ENCODE measurements at places on chromosomes 2 and 18. TPM values are rescaled to one million over a fixed set of nuclear protein-coding genes. Genes with fewer than 3 reads are reported as not detected.
A peak's percentile ranks its signal among the peaks of the same experiment; 100 is the strongest.

GRCh38 chr2:202299712-202300111 is 34.1 kb downstream of the NOP58 start:
- no peak for DNase-seq
- H3K27ac ChIP-seq: no peak overlapping the region
- no peaks in the 10 kb centered on the region for H3K27me3 ChIP-seq
- H3K4me3 ChIP-seq: no peak overlapping the region

- peaks cover 2% of the 10 kb centered on the region for H3K4me1 ChIP-seq
- no peaks in the 10 kb centered on the region for H3K36me3 ChIP-seq
- no peak overlapping the region for H3K27ac ChIP-seq
- no peak for DNase-seq
- H3K27me3 ChIP-seq: no peaks in the 10 kb centered on the region
Observed at GRCh38 chr2:85635636-85636035, 19.6 kb downstream of the USP39 start.

GRCh38 chr2:132871831-132872230 is 201.8 kb upstream of the LYPD1 start:
- no peaks in the 10 kb centered on the region for H3K4me1 ChIP-seq
- H3K36me3 ChIP-seq: no peaks in the 10 kb centered on the region
- DNase-seq: no peak

DNA sequence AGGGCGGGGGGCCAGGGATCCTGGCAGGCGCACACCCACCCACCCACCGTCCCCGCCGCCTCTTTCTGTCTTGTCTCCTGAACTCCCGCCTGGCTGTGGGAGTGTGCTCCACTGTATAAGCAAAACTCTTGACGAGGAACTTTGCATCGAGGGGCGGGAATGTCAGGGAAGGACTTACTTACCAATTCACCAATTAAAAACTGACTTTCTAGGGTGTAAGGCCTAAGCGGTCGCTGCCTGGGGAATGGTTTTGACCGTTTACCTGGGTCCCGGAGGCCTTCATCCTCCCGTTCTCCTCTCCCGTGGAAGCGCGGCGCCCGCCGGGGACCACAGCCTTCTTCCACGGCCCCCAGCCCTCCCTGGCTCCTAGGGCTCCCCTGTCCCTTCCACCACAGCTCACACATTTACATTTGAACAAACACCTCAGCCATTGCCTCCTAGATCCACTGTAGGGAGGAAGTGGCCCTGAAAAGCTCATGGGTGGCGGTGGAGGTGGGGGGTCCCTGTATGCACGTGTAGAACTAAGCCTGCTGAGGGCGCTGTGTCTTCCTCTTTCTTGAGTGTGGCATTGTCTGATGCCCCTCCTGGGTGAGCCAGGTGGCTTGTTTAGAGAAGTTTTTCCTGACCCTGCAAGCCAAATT is 8.9 kb downstream of the ASIC4 start:
- peak overlapping the region; percentile 27 for H3K4me3 ChIP-seq
- H3K27ac ChIP-seq: no peak overlapping the region
- H3K4me1 ChIP-seq: no peaks in the 10 kb centered on the region
- H3K36me3 ChIP-seq: no peaks in the 10 kb centered on the region
- H3K27me3 ChIP-seq: no peaks in the 10 kb centered on the region
- DNase-seq: no peak

GRCh38 chr2:241309684-241310117 is 5.8 kb downstream of the HDLBP start:
- peaks cover 13% of the 10 kb centered on the region for H3K4me1 ChIP-seq
- H3K27ac ChIP-seq: no peak overlapping the region
- H3K4me3 ChIP-seq: no peak overlapping the region
- no peaks in the 10 kb centered on the region for H3K27me3 ChIP-seq
- DNase-seq: no peak
- H3K36me3 ChIP-seq: no peaks in the 10 kb centered on the region

DNA sequence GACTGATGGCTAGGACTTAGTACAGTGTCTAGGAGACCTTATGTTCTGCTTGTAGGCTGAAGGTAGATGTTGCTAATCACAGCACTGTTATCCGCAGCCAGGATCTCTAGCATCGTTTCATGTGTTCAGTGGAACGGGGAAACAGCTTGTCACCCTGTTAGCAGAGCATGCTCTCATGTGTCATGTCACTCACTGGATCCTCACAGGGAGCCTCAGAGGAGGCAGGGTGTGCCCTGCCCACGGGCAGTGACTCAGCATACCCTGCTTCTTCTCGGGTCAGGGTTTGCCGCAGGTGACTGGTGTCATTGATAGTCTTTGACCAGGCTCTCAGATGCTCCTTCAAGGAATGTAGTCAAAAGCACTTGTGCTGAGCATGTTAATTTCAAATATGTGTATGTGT is 44.4 kb downstream of the RPIA start:
- peaks cover 1% of the 10 kb centered on the region for H3K4me1 ChIP-seq
- H3K27me3 ChIP-seq: no peaks in the 10 kb centered on the region
- no peaks in the 10 kb centered on the region for H3K36me3 ChIP-seq
- no peak for DNase-seq
- no peak overlapping the region for H3K4me3 ChIP-seq

DNA sequence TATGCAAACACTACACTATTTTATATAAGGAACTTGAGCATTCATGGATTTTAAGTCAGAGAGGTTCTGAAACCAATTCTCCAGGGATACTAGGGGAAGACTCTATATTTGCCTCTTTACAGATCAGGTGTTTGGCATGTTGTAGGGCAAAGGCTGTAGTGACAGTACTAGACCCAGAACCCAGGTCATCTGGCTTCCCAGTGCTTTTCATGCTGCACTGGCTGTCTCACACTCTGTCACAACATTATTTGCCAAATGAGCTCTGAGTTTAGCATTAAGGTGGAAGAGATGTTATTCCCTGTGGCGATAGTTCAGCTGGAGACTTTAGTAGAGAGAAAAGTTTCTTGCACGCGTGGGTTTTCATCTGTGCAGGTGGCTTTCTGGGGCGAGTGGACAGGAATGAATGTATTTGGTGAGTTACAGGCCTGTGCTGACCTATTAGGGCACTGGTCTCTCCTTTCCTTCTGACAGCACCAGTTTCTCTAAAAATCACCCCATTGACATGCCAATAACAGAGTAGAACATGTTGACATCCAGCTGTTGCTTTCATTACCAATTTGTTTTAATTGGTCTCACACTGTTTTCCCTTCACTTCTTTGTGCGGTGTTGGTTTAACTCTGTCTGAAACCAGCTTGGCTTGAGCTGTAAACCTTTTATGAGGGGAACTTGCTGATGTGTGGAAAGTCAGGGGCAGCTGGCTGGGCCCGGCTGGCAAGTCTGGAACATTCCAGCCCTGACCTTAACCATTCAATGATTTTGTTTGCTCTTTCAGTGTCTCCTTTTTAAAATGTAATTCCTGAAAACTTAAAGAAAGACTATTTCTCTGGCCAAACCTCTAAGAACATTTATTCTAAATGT is 643.0 kb upstream of the FAM98A start:
- H3K27ac ChIP-seq: no peak overlapping the region
- H3K27me3 ChIP-seq: no peaks in the 10 kb centered on the region
- DNase-seq: no peak
- peaks cover 4% of the 10 kb centered on the region for H3K4me1 ChIP-seq
- no peaks in the 10 kb centered on the region for H3K36me3 ChIP-seq

GRCh38 chr2:415986-416610 is 128.2 kb upstream of the ALKAL2 start:
- no peak for DNase-seq
- no peak overlapping the region for H3K27ac ChIP-seq
- no peaks in the 10 kb centered on the region for H3K4me1 ChIP-seq
- no peaks in the 10 kb centered on the region for H3K27me3 ChIP-seq
- no peaks in the 10 kb centered on the region for H3K36me3 ChIP-seq

- peaks cover 4% of the 10 kb centered on the region for H3K4me1 ChIP-seq
- H3K27me3 ChIP-seq: no peaks in the 10 kb centered on the region
- no peak for DNase-seq
- no peak overlapping the region for H3K27ac ChIP-seq
- no peaks in the 10 kb centered on the region for H3K36me3 ChIP-seq
- no peak overlapping the region for H3K4me3 ChIP-seq
Observed at GRCh38 chr2:224969633-224970260, 72.5 kb downstream of the DOCK10 start.

AMER3 gene
- total RNA-seq: not detected

TEX44 gene
- total RNA-seq: not detected

BCL11A gene
- total RNA-seq: not detected

All from ovary (tissue), 10 donors.